A172 (cell line): ENCODE measurements at places on chromosomes 4 and X. TPM values are rescaled to one million over a fixed set of nuclear protein-coding genes. Genes with fewer than 3 reads are reported as not detected.

- DNase-seq, result no peak
Observed at GRCh38 chr4:23058165-23058776, 365.5 kb downstream of the GBA3 start.

DNA sequence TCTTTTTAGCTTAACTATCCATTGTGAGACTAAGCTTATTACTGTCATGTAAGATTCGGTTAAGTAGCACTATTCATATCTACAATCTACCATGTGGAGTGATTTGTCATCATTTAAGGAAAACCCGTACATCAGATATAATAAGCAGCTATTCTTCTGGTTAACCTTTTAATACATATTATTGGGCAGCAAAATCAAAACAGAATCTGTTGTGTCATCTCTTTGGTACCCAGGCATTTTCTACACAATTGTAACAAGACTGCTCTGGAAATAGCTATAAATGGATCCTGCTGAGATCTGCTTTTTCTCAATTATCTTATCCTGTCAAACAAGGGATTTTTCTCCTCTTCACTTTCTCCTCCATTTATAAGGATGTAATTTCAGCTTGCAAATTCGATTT, 521.5 kb upstream of the MAGEB2 start:
- DNase-seq, result no peak

- no peak for DNase-seq
Observed at GRCh38 chrX:107701493-107702121, 73.3 kb downstream of the PRPS1 start.

DNA sequence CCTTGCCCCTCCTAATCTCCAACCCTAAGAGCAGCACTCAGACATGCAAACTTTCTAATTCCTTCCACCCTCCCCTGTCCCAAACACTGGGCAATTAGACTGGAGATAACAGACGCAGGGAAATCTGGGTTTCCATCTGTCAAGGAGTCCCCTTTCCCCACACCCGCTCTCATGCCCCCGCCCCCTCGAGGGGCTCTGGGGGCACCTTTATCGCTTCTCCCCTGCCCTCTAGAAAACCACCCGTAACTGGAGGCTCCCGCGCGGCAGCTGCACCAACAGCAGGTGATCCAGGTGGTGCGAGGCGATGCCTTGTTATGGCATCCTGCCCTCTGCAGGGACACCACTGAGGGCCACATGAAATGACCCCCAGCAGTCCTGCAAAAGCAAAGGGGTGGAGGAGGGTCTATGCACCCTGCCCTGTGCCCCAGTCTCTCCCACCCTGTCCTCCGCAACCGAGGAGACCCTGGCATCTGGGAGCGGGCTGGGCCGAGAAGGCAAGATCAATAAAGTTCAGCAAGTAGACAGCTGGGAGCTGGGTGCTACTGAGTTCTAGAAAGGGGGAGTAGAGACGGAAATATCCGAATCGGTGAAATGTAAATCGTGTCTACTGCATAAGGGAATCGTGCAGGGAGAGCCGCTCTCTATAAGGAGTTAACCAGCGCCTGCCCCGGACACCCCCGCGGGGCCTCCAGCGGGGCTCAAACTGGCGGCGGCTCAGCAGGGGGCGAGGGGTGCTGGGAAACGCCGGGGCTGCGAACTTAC, 1.6 kb downstream of the KCTD8 start:
- no peak for DNase-seq

DNA sequence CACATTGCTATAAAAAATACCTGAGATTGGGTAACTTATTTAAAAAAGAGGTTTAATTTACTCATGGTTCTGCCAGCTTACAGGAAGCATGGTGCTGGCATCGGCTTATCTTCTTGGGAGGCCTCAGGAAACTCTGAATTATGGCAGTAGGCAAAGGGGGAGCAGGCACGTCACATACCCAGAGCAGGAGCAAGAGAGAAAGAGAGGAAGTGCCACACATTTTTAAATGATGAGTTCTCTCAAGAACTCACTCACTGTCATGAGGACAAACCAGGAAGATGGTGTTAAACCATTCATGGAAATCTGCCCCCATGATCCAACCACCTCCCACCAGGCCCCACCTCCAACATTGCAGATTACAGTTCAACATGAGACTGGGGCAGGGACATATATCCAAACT, 10.0 kb upstream of the AFF1 start:
- DNase-seq, result peak; percentile 84

DNA sequence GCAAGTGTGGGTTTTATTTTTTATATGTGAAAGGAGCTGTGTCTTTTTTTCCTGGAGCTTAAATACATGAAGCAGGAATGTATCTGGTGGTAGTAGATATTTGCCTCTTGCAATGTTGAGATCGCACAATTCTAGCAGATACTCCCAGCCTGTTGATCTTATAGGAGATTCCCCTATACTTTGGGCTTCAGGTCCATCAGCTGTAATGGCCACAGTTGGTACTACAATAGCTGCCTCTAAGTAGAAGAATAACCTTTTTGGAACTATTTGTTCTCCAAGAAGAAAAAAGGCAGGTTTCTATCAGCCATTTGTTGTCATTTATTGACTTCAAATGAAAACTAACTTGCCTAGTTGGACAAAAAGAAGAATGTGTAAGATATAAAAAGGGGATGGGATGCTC, 37.7 kb downstream of the LIMCH1 start:
- DNase-seq, result no peak

GRCh38 chrX:149571770-149572169, 15.5 kb downstream of the MAGEA9B start:
- no peak for DNase-seq

TRAM1L1 gene
- not detected in 2 replicates for total RNA-seq

GLRA2 gene
- total RNA-seq, result not detected in 2 replicates

PTTG2 gene
- not detected in 2 replicates for total RNA-seq

C4orf51 gene
- not detected in 2 replicates for total RNA-seq

CLDN22 gene
- total RNA-seq, result not detected in 2 replicates
